ENCODE measurements at places on chromosomes 13 and 19.

GRCh38 chr13:112741185-112741755, 51.4 kb downstream of the ATP11A start:
- DNase-seq, result no peak

GRCh38 chr19:18119013-18119716, 21.6 kb downstream of the MAST3 start:
- no peak for DNase-seq

DNA sequence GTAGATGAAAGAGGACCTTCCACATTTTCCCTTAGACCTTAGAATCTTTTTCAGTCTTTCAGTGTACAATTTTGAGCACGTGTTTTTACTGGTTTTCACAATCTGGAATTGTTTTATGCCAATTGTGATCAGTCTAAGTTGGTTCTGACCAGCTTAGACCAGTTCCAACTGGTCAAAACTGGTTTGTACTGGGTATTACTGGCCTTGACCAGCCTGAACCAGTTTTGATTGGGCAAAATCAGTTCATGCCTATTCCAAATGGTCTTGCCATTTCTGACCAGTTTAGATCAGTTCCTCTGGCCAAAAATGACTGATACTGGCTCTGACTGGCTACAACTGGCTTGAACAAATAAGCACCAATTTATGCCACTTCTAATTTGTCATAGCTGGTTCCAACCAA, 36.4 kb downstream of the ZNF585A start:
- DNase-seq, result no peak

GRCh38 chr13:47726394-47726793, 274.7 kb downstream of the SUCLA2 start:
- no peak for DNase-seq

- DNase-seq, result no peak
These were observed 39.3 kb upstream of the RNF17 start for GRCh38 chr13:24724714-24725113.

DNA sequence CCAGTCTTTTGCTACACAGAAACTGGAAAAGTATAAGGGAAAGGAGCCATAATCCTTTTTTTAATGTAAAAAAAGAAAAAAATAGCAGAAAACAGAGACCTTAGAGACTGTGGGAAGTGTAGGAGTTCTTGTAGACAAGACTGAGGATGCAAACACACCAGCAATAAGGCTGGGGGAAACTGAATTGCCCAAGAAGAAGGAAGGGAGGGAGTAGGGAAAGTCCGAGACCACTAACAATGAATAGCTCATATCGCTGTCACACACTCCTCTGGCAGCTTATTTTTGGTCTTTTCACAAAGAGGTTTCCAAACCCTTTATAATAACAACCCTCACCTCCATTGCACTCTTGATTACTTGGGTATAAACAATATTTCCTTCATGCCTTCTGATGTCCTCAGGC, 952.0 kb downstream of the SLITRK5 start:
- no peak for DNase-seq

GRCh38 chr13:50125304-50125553, 110.0 kb downstream of the KCNRG start:
- DNase-seq, result no peak

DNA sequence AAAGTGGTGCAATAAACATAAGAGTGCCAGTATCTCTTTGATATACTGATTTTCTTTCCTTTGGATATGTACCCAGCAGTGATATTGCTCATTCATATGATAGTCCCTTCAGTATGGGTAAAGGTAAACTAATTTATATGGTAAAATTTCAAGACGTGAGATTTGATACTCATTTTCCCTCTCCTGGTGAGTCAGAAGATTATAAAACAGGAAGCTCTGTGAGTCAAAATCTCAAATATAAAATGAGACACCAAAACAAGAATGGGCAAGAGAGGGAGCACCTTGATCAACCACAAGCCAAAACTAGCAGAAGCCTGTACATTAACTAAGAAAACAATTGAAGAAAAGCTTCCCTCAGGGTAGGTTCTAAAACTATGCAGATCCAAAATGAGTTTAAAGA, 216.3 kb downstream of the SLITRK6 start:
- no peak for DNase-seq

DNA sequence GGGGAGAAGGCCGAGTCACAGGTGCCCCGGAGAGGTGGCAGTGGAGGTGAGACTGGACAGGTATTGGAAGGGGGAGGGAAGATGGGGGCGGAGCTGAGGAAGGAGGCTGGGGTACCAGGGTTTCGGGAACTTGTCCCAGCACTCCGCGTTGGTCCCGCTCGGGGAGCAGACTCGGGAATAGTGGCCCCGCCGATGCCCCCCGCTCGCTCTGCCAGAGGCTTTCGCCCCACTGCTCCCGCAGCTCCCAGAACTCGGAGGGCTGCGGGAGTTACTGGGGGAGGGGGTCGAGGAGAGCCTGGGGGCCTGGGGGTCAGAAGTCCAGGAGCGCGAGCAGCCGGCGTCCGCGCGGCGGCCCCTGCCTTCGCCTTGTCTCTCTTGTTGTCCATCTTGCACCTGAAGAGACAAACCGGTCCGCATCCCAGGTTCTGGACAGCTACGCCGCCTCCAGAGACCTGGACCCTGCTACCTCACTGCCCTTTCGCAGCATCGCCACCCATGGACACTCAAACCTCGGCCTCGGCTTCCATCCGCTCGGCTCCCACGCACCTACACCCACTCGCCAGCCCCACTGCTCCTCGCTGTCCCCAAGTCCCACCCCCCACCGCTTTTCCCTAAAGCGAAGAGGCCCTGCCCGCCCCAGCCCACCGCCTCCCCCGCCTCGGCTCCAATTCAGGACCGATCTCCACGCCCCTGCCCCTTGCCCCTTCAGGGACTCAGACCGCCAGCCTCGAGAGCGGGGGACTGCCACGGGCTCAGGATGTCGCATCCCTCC, 700 bp downstream of the PRR36 start:
- no peak for DNase-seq

DNA sequence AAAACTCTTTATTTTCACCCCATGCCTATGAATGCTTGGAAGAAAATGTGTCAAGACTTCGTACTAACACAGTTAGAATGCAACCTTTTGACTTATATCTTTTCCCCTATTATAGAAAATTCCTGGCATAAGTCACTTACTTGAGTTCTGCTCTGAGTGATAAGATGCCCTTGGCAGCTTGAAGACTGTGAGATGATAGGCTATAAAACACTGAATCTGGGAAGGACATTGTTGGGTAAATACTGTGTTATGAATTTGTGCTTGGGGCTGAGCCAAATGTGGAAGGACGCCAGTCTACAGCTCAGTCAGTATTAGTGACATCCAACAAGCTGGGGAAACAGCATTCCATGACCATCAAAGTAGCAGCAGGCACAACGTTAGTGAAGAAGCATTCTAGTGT, 368.0 kb upstream of the SGCG start:
- DNase-seq, result no peak

DNA sequence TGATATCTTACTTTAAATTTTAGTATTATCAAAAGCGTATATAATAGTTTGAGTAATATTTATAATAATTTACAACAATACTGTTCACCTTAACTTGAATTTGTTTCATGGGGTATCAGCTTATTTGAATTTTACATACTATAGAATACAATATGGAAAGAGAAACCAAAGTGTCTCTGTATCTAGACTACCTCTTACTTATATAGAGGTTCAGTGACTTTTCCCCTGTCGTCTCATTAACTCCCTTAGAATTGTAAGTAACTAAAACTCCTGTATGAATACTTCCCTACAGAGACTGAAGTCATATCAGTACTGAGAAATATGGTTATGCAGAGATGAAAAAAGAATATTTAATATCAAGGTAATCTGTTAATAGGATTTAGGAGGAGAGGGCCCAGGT, 26.8 kb downstream of the COG6 start:
- DNase-seq, result no peak

- no peak for DNase-seq
These were observed 3.6 kb downstream of the IFT88 start for GRCh38 chr13:20570517-20570916.

- no peak for DNase-seq
These were observed 8.7 kb downstream of the ADAMTSL5 start for GRCh38 chr19:1503925-1504773.

DNA sequence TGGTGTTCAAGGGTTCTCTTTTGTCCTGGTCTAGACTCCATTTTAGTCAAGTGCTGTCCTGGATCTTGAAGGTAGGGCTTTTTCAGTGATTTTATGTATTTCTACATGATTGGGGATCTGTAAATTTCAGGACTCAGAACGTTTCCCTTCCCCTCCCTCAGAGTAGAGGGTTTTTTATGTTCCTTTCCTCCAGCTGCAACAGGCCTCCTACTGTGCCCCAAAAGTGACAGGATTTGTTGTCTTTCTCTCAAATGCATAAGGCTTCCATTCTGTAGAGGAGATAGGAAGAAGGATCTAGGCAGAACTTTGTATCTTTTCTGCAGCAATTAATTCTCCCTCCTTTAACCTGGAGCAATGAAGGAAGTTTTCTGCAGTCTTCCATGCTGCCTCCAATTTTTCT, 251.3 kb downstream of the MAB21L1 start:
- DNase-seq, result no peak

DNA sequence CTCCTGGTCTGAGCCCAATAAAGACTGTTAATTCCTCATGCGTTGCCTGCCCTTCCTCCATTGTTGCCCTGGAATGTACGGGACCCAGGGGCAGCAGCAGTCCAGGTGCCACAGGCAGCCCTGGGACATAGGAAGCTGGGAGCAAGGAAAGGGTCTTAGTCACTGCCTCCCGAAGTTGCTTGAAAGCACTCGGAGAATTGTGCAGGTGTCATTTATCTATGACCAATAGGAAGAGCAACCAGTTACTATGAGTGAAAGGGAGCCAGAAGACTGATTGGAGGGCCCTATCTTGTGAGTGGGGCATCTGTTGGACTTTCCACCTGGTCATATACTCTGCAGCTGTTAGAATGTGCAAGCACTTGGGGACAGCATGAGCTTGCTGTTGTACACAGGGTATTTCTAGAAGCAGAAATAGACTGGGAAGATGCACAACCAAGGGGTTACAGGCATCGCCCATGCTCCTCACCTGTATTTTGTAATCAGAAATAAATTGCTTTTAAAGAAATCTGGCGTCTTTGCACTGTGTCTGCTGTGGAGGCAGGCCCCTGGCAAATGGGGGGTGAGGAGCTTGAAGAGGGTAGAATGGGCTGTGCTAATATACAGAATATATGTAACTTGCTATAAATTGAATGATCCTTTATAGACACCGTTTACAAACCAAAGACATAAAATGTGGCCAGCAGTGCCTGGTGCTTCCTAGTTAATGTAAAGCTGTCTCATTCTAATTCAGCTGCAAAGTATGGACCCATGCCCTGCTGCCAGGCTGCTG, 4.2 kb upstream of the RPS11 start:
- DNase-seq, result no peak

GRCh38 chr13:114244637-114245036, 9.9 kb downstream of the CDC16 start:
- DNase-seq, result no peak

DNA sequence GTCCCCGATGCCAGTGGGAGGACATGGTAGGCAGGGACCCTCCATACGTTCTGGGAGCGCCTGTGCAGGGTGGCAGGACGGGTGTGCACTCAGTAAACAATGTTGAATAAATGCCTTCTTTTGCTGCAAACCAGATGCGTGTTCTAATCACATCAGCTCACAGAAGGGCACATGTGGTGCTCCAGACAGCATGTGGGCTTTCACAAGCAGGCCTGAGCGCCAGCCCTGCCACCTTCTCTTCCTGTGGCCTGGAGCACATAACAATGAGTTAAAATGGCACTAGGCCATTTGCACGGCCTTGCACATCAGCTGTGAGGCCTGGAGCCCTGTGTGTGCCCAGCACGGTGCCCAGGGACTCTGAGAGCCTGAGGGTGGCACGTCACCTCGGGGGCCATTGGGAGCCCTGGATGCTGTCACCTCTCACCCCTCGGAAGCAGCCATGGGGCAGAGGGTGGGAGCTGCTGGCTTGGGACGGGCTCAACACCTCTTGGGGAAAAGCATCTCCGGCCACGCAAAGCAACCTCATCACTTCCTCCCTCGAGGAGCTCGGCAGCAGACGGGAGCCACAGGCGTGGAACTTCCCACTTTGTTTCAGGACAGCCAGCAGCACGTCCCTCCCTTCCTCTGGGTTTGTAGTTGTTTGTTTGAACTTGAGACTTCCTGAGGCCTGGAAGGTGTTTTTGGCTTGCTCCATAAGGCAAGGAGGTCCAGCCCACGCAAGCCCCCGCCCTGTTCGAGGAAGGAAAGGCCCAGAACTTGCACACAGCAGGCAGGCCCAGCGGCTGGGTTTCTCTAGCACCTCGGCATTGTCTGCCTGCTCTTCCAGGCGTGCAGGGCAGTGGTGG, 9.8 kb downstream of the MCF2L start:
- DNase-seq, result no peak

GRCh38 chr13:76164290-76164689, 528.2 kb downstream of the LMO7 start:
- DNase-seq, result no peak

DNA sequence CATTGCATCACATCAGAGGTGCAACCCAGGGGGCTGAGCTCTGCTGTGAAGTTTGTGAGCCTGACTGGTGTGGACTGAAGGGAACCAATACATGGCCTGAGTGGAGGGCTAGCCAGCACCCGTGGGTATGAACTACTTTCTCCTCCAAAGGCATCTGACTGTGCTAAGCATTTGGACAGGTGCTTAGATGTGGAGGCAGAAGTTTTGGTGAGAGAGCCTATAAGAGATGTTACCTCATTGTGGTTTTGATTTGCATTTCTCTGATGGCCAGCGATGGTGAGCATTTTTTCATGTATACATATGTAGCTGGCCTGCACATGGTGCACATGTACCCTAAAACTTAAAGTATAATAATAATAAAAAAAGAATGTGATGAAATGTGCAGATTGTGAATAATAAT, 46.9 kb downstream of the TEX29 start:
- no peak for DNase-seq

GRCh38 chr19:55070466-55071128, 5.1 kb upstream of the EPS8L1 start:
- DNase-seq, result no peak

DNA sequence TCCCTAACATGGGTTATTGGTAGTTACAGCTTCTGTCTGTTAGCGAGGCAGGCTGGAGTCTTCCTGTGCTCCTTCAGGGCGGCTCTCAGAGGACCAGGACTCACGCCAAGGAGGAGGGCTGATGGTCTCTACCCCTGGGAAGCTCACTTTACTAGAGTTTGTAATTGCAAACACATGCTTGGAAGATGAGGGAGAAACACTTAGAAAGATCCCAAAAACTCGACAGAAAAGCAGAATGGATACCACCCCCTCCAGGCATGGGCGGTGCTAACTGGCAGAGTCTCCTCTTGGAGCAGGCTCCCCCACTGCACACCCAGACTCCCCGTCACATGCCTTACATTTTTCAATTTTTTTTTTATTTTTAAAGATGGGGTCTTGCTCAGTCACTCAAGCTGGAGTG, 62.0 kb downstream of the PARP4 start:
- DNase-seq, result no peak

- DNase-seq, result no peak
These were observed 5.2 kb downstream of the SLC25A42 start for GRCh38 chr19:19068659-19069654.

GRCh38 chr19:15479391-15480345, at the start of gene PGLYRP2:
PGLYRP2 (minus strand) TSS chr19:15479501; CDS start chr19:15479371, 130 bp downstream.
- DNase-seq, result no peak

GRCh38 chr13:113083402-113084061, 22.1 kb upstream of the F7 start:
- DNase-seq, result no peak
